ENCODE measurements at places on chromosomes 5 and 9.

DNA sequence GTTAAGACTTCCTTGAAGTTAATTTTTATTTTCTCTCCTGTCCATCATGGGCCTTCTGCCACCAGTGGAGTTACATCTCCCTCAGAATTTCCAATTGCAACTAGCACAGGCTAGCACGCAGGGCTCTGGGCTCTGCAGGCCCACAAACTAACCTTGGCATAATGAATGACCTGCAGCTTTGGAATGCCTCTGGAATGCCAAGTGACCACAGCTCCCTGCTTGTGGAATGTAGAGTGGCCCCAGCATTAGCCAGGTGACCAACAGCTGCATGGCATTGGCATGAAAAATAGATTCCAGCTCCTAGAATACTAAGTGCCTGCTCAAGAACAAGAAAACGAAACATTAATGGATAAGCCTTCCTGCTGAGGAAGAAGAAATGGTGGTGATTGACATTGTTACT, 726.1 kb downstream of the BRINP1 start:
- DNase-seq, result no peak

DNA sequence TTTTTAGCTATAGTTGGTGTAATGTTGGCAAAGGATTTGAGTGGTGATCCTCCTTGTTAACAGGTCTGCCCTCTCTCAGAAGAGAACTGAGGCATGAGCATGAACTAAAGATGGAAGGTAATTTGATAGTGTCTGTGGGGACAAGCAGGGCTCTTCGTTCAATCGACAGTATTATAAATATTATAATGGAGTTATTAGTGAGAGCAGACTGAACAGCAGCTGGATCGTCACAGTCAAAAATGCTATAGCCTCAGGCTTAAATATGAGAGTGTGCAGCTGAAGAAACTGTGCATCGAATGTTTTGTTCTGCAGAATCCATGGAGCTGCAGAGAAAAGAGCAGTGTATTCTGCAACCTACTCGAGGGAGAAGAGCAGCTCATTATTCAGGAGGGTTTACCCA, 757.3 kb downstream of the DNAH5 start:
- DNase-seq, result no peak

- no peak for DNase-seq
Measured at GRCh38 chr5:125214080-125214479, 467.6 kb upstream of the ZNF608 start.

GRCh38 chr9:68705531-68706362, 707 bp downstream of the PIP5K1B start:
- DNase-seq, result no peak

GRCh38 chr9:105093685-105094084, 150.8 kb upstream of the SLC44A1 start:
- no peak for DNase-seq

- DNase-seq, result no peak
Measured at GRCh38 chr9:79152306-79152705, 419.5 kb upstream of the TLE4 start.

DNA sequence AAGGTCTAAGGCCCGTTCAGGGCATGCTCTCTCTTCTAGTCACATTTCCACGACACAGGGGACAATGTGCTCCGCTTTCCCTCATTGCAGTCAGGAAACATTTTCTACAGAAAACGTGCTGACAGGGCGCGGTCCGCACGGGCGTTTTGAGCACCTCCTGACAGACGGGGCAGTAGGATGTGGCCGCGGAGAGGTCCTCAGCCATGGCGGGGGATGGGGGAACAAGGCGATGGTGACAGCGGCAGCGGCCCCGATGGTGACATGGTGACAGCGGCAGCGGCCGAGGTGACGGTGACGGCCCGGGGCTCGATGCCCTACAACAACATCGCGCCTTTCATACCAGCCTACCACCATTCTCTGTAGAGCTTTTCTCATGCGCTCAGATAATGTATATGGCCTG, 4.1 kb downstream of the PLPP1 start:
- DNase-seq, result no peak

Data from stimulated activated CD8-positive, alpha-beta memory T cell treated with anti-CD3 and anti-CD28 coated beads, Interleukin-15, amount 100 ng/mL, for 48 hours (primary cell).